ENCODE measurements at places on chromosomes 3 and 15.

GRCh38 chr3:141305436-141305835, 62.9 kb upstream of the ZBTB38 start:
- DNase-seq = no peak

DNA sequence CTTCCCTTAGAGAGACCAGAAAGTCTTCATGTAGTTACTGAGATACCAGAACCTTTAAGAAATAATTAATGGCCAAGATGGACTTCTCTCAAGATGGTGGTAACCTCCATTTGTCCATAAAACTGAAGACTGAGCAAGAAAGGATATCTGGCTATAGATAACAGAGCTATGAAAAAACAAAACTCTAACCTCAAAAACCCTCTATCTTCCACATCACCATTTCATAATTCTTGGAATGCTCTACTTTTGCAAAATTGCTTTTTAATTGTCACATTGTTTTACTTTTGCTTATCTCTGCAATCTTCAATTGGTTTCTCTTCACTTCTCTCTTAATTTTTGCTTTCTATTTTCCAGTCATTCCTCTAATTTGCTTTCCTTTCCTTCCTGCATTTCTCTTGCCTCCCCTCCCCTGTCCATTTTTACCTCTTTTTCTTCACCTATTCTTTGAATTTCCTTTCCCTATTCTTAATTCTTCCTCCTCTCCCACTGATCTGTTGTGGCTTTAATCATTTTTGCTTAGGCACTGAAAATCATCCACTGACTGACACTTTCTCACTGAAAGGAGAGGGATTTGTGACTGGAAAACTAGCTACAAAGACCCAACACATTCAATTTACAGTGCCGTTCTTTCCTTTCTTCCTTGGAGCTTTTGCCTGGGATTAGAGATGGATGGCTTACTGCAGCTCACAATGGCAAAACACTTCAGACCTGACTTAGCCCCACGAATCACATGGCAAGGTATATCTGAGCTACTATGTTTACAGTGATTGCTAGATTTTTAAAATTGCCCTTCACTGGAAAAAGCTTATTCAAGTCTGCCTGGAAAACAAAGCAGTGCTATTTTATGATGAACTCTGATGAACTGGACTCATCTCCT, 242.8 kb downstream of the CHST2 start:
- DNase-seq = no peak

GRCh38 chr15:91609966-91610365, 243.5 kb upstream of the SLCO3A1 start:
- DNase-seq = no peak

DNA sequence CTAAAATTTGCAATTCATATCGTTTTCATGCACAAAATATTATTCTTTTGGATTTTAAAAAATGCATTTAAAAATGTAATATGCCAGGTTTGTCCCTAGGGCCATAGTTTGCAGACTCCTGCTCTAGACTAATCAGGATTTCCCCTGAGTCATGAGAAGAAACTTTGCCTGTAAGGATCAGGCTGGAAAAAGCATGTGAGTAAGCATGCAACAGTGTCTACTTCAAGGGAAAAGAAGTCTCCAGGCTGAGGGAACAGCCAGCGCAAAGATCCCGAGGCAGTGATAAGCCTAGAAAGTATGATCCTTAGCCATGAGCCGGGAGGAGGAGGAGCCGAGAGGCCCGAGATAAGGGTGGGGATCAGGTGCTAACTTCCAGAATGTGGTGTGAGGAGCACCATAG, 382.8 kb upstream of the CFAP20DC start:
- no peak for DNase-seq

- no peak for DNase-seq
Observed at GRCh38 chr3:166171695-166172094, 334.5 kb upstream of the BCHE start.
